ENCODE measurements at places on chromosomes 3 and 15.
A peak's percentile ranks its signal among the peaks of the same experiment; 100 is the strongest.

- no peak for DNase-seq
These were observed 347.2 kb upstream of the UMPS start for GRCh38 chr3:124383051-124383450.

DNA sequence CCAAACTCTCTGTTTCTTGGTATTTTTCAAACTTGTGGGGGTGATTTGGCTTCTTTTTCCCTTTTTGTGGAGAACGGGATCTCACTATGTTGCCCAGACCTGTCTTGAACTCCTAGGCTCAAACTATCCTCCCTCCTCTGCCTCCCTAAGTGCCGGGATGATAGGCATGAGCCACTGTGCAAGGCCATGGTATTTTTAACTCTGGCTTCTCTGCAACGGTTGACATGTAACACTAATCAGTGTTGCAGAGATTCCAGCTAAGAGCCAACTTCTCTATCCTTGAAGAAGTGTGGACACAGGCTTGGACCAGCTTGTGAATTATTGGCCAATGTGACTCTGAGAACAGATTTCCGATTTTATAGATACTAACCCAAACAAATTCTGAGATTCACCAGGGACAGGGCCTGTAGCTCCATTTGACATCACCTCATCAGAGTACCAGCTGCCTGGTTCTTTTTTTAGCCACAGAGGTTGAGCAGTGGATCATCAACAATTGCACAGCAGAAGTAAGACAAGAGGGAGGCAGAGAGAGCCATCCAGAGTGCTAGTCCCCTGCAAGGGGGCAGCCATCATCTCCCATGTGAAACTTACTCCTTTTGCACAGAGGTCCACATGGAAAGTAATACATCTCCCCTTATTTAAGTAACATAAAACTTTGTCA is 98.1 kb upstream of the SYNPR start:
- DNase-seq = no peak

DNA sequence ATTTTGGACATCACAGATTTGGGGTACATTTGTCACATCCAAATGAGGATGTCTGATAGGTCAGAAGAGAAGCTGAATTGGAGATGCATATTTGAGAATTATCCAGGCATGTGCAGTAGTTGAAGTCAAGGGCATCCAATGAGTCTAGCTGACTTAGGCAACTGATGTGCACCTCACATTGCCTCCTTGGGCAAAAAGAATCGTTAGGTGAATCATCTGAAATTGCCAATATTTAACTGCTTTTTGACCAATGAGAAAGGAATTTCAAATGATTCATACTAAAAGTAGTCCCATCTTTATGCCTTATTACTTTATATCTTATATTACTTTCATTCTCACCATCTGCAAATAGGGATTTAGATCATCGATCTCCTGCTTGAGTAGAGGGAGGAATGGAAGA is 117.7 kb downstream of the CD47 start:
- DNase-seq = no peak

DNA sequence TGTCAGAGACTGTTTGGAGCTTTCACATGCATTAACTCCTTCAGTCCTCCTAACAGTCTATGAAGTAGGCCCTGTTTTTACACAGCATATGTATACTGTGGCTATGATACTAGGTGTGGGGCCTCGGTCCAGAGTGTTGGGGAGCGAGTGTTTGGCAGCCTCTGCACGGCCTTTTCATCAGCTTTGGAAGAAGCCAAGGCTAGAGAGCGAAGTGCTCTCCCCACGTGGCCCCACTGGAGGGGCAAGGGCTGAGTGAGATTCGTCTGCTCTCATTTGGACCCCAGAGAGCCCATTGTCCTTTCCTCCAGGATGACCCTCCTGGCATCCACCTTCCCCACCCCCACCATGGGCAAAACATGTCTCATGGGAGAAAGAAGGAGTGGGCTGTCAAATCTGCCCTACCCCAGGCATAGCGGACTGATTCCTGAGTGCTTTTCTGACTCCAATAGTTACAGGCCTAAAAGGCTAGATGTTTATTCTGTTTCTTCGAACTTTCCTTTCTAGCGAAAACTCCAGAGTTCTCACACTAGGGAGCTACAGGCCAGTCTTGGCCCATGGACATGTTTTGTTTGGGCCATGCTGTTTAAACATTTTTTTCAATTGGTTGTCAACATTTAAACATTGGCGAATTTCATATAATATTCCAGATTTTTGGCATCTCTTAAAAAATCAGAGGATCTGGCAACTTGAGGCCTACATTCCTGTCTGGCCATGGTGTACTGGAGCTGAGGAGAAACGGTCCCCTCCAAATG is 76.0 kb downstream of the EEFSEC start:
- DNase-seq = no peak

- peak; percentile 25 for DNase-seq
These were observed 802.6 kb upstream of the ALCAM start for GRCh38 chr3:104564045-104564643.

DNA sequence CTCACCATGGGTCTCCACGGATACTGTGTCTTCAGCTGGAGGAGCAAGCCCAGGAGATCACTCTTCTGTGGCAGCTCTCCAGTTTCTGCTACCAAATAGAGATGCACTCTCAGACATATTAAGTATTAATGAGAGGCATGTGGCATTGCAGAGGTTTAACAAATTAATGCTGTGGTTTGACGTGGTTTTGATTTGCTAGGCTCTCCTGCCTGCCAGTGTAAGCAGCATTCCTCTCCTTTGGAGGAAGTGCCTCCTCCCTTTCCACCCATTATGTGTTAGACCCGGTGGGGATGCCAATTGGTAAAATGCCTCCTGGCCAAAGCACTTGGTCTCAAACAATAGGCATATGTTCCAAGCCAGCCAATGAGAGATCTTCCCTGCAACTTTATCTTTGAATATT is 124.8 kb downstream of the MYLK start:
- no peak for DNase-seq

GRCh38 chr3:153146191-153147053 is 15.6 kb upstream of the RAP2B start:
- no peak for DNase-seq

DNA sequence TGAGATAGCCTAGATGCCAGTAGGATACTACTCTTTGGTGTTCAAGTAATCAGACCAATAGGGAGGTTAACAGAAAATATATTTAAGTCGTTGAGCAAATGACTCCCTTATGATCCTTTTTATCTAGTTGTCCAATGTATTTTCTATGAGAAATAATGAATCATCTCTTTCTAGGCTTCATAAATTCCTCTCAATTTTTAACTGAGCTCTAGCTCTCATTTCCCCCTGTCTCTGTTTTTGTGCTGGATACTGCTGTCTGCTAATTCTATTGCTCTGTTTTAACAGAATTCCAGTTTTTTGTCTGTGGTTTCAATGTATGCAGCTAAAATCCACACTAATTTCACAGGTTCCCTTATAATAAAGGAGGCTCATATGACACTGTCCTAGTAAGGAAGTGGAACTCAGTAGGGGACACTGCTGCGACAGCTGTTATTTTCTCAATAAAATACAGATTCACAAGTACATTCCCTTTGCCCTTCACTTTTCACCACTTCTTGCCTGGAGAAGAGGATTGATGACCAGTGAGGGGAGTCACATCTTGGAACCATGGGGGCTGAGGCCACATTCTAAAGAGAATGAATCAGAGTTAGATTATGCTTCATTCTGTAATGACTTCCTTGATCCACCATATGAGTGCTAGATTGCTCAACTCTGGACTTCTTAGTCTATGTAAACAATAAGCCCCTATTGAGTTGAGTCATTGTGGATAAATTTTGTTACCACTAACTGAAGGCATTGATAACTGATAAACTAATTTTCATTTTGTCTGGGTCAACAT is 558.7 kb upstream of the KCNMB2 start:
- DNase-seq = no peak

- DNase-seq = peak; percentile 86
These were observed at the start of gene CRBN for GRCh38 chr3:3179407-3180094. Gene CRBN (minus strand): TSS chr3:3179691. CDS start chr3:3179687, 4 bp downstream.

GRCh38 chr15:83462026-83462425 is 14.9 kb downstream of the SH3GL3 start:
- DNase-seq = no peak

DNA sequence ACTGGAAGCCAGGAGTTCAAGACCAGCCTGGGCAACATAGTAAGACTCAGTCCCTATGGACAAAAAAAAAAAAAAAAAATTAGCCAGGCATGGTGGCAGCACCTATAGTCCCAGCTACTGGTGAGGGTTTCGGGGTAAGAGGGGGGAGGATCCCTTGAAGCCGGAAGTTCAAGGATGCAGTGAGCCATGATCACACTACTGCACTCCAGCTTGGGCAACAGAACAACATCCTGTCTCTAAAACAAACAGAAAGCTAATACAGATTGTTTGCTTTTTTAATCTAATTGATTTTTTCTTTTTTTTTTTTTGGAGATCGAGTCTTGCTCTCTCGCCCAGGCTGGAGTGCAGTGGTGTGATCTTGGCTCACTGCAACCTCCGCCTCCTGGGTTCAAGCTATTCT is 1.6 kb upstream of the IMP3 start:
- DNase-seq = no peak

DNA sequence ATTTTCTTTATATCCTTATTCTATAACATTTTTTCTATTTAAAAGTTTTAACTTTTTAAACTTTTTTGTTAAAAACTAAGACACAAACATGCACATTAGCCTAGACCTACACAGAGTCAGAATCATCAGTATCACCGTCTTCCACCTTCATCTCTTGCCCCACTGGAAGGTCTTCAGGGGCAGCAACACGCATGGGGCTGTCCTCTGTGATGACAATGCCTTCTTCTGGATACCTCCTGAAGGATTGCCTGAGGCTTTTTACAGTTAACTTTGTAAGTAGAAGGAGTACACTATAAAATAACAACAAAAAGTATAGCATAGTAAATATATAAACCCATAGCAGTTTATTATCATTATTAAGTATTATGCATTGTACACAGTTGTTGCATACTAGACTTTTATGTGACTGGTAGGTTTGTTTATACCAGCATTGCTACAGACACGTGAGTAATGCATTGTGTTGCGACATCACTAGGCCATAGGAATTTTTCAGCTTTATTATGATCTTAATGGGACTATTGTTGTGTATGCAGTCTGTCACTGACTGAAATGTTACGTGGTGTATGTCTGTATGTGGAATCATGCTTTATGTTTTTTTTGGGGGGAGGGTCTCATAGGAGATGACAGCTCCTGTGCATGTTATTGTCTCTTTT is 18.2 kb downstream of the ATP1B3 start:
- no peak for DNase-seq

DNA sequence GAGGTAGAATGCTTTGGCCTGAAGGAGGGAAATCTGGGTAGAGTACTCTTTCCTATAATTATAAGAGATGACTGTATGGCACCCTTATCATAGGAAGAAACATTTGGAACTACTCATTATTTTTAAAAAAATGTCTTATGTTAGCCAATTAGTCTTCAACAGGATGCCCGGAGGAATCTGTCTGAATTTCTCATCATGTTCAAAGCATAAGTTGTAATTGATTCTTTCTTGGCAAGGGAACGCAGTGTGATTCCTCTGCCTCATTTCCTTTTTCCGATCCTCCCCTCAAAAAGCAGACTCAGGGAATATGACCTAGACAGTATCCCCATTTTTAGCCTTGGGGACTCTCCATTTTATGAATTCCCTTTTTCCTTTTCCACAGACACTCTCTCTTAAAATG is 165.1 kb downstream of the IL5RA start:
- no peak for DNase-seq

DNA sequence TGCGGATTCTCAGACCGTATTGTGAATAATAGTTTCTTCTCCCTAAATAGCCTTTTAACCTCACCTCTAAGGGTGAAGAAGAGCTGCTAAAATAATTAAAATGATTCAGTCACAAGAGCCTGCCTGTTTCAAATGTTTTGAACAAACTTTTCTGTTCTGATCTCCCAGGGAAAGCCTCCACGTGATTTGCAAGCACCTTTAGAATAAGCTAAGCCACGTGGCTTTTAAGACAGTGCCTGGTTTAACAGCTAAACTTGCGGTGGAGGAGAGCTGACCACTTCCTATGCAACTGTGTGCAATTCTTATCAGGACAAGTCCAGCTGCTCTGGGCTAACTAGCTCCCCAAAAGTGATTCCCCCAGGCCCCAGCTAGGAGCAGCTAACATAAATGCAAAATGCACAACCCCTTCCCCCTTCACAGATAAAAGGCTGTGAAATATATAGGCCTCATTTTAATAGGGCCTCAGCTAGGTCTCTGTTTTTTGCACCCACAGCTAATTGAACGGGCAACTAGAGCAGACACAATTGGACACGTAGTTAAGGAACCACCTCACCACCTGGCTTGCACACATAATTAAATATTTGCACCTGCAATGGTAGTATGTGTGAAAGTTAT is 401.2 kb upstream of the NR2F2 start:
- no peak for DNase-seq

DNA sequence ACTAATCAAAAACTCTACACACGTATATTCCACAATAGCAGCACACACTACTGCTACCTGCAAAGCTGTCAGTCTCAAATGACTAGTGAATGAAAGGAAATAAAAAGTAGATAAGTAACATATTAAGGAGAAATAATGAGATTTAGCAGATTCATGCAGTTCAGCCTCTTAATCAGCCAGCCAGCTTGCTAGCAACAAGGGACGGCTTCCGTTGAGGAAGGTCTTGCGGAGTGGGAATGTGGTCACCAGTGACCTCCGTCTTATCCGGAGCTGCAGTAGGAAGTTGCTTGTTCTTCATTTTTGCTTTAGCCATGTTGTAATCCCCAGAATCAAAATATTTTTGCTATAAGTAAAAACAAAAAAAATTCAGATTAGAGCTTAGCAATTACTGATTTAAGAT is 17.1 kb downstream of the ARPP19 start:
- no peak for DNase-seq

- no peak for DNase-seq
These were observed 52.7 kb downstream of the RPN1 start for GRCh38 chr3:128597900-128598299.

DNA sequence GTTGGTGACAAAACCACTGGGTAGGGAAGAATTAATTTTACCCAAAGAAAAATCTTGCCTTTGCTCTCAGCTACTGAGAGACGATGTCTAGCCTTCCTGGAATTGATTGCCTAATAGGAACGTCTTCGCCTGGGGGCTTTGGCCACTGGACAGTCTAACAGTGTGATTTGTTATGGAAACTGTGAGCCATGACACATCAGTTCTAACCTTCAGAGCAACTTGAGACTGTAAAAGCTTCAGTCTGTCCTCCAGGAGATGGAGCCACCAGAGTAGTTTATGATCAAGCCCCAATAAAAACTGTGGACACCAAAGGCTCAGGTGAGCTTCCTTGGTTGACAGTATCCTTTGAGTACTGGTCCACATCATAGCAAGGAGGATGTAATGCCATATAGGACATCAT is 235.8 kb upstream of the TMCO5A start:
- no peak for DNase-seq

DNA sequence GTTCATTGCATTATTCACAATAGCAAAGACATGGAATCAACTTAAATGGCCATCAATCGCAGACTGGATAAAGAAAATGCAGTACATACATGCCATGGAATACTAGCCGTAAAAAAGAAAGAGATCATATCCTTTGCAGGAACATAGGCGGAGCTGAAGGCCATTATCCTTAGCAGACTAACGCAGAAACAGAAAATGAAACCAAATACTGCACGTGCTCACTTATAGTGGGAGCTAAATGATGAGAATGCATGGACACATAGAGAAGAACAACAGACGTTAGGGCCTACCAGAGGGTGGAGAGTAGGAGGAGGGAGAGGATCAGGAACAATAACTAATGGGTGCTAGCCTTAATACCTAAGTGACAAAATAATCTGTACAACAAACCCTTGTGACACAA is 57.9 kb downstream of the RASA2 start:
- DNase-seq = no peak
